ELR (cell line): ENCODE measurements at places on chromosomes 7 and 10.
A peak's percentile ranks its signal among the peaks of the same experiment; 100 is the strongest.

DNA sequence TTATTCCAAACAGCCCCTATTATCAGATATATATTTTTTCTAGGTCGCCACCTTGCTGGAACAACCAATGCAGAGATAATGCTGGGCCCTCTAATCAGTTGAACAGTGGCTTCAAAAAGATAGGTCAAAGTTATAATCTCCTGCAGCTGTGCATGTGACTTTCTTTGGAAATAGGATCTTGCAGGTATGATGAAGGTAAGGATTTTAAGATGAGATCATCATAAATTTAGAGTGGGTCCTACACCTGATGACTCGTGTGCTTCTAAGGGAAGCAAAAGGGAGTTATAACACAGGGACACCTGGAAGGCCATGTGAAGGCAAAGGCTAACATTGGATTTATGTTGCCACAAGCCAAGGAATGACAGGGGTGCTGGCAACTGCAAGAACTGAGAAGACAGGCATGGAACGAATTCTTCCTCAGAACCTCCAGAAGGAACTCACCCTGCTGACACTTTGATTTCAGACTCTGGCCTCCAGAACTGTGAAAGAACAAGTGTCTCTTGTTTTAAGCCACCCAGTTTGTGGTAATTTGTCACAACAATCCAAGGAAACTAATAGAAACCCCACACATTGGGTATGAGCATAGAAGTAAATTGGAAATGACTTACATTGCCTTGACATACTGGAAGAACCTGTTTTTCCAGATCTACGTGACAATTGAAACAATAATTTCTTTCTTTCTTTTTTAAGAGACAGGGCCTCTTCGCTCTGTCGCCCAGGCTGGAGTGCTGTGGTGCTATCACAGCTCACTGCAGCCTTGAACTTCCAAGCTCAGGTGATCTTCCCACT lies 34.4 kb downstream of the CCDC71L start:
- no peak for DNase-seq

- peak; percentile 35 for DNase-seq
These were observed 11.7 kb upstream of the TRIM8 start for GRCh38 chr10:102632394-102633111.

DNA sequence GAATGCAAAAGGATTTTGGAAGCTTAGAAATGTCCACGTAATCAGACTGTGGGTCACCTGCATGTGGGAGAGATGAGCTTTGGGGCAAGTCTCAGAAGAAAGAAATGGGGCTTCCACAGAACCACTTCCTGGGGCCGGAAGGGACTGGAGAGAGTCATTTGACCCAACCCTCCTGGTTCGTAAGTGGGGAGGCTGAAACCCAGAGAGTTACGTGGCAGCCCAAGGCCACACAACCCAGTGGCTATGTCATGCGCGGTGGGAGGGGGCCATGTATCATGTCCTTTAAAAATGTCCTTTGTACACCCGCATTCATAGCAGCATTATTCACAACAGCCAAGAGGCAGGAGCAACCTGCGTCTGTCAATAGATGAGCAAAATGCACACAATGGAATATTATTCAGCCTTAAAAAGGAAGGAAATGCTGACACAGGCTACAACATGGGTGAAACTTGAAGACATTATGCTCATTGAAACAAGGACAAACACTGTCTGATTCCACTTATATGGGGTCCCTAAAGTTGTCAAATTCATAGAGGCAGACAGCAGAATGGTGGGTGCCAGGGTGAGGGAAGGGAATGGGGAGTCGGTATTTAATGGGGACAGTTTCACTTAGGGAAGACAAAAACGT lies 15.1 kb downstream of the CAMK2B start:
- DNase-seq = no peak

DNA sequence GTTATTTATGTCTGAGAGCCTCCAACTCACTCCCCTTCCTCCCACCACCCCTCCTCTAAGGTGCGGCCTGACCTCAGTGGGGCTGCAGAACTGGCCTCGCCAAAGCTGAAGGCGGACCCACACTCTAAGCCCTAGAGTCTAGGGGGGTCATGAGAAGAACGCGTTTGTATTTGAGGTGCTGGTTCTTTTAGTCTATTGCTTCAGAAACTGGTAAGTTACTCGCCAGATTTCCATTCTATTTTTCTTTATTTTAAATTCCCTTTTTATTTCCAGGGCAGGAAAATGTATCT lies 357.5 kb downstream of the DNAJB6 start:
- no peak for DNase-seq

- peak; percentile 47 for DNase-seq
These were observed 36.6 kb downstream of the SCIN start for GRCh38 chr7:12607134-12607533.

DNA sequence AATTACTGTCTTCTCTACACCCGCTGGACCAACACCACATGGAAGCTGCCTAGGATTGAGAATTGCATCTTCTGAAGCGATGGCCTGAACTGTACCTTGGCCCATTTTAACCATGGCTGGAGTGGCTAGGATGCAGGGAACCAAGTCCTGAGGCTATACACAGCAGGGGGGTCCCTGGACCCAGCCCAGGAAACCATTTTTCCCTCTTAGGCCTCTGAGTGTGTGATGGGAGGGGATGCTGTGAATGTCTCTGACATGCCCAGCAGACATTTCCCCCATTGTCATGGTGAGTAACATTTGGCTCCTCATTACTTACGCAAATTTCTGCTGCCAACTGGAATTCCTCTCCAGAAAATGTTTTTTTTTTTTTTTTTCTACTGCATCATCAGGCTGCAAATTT lies 822.7 kb downstream of the PCDH15 start:
- no peak for DNase-seq

DNA sequence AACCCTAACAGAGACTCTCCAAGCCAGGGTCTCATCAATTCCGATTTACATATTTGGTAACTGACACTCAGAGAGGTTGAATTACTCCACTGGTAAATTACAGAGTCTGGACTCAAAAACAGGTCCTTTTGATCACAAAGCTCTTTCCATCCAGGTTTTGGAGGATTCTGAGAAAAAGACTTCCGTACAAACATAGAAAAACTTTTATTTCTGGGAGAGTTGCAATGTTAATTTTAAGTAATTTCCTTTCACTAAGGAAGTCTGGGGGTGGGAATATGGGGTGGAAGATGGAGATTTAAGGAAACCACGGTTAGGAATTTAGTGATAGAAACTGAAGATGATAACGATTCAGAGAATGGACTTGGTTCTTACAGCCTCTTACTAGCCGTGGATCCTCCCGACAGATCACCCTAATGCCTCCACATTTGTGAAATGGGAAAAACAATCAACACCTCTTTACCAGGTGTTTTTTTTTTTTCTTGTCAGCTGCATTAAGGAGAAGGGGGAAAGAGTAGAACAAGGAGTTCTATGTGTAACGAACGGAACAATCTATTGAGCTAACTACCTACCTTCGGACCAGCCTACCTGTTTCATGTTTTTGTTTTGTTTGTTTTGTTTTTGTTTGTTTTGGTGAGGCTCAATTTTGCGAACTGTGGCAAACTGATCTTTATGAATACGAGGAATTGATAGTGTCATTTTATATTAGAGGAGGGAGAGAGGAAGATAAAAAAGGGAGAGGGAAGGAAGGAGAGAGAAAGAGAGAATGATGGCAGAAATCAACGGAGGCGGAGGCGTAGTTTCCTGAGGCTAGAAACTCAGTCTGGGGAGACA lies 1.7 kb upstream of the RBM20 start:
- DNase-seq = no peak

GRCh38 chr10:112716924-112717413 lies 233.1 kb upstream of the TCF7L2 start:
- peak; percentile 73 for DNase-seq

DNA sequence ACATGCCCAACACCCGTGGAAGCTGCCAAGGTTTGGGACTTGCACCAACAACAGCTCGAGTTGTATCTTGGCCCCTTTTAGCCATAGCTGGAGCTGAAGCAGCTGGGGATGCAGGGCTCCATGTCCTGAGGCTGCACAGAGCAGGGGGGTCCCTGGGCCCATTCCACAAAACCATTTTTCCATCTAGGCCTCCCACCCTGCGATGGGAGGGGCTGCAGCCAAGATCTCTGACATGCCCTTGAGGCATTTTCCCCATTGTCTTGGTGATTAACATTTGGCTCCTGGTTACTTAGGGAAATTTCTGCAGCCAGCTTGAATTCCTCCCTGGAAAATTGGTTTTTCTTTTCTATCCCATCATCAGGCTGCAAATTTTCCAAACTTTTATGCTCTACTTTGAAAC lies 637.8 kb upstream of the VSTM2A start:
- DNase-seq = no peak

DNA sequence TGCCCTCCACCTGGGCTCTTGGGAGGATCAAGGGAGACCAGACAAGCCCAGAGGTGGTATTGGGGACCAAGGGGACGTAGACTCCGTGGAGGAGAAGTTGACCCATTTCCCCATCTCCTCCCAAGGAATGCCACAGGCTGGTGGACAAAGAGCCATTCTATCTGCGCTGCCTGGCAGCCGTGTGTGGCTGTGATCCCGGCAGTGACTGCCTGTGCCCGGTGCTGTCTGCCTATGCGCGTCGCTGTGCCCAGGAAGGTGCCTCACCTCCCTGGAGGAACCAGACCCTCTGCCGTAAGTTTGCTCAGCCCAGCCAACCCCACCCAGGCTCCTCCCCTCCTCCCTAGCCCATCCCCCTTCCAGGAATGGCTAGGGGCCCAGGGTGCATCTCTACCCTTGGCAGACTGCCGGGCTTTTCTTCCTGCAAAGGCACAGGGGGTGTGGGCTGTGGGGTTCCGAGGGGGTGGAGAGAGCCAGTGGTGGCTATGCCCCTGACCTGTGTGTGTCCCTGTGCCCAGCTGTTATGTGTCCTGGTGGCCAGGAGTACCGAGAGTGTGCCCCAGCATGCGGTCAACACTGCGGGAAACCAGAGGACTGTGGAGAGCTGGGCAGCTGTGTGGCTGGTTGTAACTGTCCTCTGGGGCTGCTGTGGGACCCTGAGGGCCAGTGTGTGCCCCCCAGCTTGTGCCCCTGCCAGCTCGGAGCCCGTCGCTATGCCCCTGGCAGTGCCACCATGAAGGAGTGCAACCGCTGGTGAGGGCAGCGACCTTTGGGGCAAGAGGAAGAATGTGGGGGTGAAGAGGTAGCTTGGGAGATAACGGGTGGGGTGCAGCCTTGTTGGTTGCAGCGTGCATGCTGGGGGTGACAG lies 10.2 kb upstream of the ZNF467 start:
- DNase-seq = no peak

GRCh38 chr7:105594034-105594433 lies 12.7 kb upstream of the EFCAB10 start:
- no peak for DNase-seq

DNA sequence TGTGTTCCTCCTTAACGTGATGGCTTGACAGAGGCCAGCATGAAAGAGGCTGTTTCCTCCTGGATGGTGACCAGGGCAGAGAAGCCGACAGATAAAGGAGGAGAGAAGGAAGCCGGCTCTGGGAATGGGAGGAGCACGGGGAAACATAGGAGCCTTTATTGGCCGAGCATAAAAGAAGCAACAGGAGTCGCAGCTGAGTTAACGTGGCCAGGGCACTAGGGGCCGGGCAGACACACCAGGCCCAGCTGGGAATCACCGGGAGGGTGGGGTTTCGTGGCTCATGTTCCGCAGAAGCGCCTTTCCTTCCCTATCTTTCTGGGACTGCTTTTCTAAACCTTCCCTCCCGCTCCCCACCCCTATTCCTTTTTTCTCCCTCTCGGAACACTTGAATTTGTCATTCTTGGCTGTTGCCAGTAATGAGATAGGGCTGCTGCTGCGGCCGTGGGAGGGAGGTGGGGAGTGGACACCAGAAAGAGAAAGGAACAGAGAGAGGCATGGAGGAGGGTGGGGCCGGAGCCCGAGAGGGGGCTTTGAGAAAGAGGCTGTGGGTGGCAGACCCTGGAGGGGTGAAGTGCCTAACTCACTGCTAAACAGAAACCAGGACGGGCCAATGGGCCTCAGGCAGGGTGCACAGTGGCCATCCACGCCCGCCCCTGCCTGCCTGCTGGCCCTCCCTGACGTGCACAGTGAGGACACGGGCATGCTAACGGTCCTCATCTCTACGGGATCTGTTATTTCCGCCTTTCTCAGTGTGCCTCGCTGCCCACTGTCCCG lies 65.2 kb downstream of the COL13A1 start:
- peak; percentile 89 for DNase-seq

DNA sequence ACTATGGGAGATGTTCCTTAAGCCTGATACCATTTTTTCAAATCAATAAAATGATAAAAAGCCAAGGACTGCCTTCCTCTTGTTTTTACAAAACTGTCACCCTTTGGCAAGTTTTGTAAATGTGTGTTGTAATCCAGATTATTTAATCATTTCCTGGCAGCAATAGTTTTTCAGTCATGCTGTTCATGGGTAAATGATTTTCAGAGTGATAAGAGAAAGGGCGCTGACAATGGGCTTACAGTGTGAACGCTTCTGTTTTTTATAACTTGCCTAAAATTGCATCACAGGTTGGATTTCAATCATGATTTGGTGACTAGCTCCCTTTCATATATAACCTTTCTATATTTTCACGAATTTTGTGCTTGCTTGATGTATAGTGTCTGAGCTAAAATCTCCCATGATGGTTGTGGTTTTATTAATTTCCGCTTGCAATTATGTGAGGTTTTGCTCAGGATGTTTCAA lies 19.0 kb upstream of the DMBT1 start:
- DNase-seq = no peak

DNA sequence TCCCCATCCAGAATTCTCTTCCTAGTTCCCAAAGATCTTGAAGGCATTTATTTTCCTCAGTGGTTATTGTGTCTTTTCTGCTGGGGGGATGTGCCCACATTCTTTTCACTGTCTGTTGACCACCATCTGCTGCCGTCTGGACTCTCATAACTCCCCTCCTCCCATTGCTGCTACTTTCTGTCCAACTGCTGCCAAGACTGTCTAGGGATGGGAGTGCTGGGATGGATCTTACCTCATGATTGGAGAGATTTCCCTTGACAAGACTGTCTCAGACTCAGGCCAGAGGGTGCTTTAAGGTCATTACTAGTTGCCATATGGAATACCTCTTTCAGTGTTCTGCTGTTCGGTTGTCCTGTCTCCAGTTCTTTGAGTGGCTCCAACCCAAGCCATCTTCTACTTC lies 141.6 kb downstream of the C1GALT1 start:
- no peak for DNase-seq

DNA sequence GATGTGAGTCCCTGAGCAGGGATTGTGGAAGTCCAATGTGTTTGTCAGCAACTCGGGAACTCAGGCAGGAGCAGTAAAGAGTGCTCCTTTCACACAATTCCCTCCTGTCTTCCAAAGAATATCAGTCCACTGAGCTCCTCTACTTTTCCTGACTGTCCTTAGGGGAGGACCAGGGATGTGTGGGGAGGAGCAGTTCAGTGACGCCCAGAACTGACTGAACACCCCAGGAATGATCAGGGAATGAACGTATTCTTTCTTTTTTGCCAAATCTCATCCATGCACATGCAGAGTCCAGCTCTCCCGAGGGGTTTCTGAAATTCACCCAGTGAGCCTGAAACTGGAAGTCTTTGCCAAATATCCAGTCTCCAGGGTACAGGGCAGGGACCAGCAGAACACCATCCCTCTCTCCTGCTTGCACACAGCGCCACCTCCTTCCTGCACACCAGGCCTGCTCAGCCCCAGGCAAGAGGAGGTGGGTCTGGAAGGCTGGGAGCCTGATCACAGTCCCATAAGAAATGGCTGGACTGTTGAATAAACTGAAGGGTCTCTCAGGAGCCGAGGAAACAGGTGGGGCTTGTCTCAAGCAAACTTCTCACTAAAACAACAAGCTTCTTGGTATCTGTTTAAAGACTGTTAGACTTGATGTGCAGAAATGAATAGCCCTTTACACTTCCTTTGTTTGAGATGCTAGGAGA lies 294.7 kb downstream of the C7orf25 start:
- DNase-seq = no peak

- DNase-seq = no peak
These were observed 25.1 kb upstream of the SVOPL start for GRCh38 chr7:138726288-138726687.

- no peak for DNase-seq
These were observed 1.2 kb downstream of the PHKG1 start for GRCh38 chr7:56091591-56091990.

- peak; percentile 62 for DNase-seq
These were observed 13.6 kb downstream of the NKX1-2 start for GRCh38 chr10:124436191-124436638.
